ENCODE measurements at places on chromosomes 16 and 17. TPM values are rescaled to one million over a fixed set of nuclear protein-coding genes. Genes with fewer than 3 reads are reported as not detected.

Gene AOC3
- polyA plus RNA-seq, result 5.5 TPM

GRCh38 chr17:17416400-17417360, 60.1 kb upstream of the MED9 start:
- DNase-seq, result no peak

GRCh38 chr16:57123216-57123973, 31.0 kb downstream of the CPNE2 start:
- DNase-seq, result no peak

Gene SHISA6
- polyA plus RNA-seq, result 2.0 TPM

GRCh38 chr16:11024333-11025053, 80.1 kb downstream of the CLEC16A start:
- no peak for DNase-seq

DNA sequence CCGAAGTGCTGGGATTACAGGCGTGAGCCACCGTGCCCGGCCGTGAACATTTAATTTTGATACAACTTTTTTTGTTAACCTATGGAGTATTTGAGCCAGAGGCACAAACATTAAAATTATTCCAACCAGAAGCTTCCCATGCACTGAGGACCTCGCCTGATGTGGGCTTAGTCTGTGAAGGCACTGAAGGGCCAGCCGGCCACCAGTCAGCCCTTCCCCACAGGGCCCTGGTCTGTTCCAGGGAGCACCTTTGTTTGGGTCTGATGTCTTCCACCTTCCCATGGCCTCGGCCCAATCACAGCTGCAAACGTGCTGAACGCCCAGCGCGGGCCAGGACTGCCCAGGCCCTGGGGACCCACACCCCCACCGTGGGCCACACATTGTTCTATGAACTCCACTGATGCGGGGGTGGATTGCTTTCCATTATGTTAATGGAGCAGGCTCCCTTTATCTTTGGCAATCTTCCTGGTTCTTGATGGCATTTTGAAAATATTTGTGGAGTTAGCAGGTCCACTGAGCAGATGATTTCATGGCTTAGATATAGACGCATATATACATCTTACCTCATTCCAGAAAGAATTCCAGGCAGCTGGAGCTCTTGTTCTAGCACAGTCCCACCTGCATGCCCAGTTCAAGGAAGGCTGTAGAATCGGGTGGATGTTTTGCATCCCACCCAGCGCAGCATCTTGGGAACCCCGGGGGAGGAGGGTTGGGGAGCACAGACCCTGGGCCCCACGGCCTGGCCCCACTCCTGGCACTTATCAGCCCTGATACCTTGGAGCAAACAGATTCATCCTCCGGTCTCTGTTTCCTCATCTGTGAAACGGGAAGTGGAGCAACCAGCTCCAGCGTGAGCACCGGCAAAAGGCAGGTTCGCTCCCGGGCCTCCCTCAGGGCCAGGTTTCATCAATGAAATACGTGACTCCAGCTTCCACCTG, 14.5 kb downstream of the SPIRE2 start:
- peak; percentile 69 for DNase-seq

Data from renal pelvis (tissue), 12 donors.